ENCODE measurements at places on chromosomes 5 and 9.

- DNase-seq: no peak
Measured at GRCh38 chr9:78196258-78196657, 39.6 kb upstream of the CEP78 start.

GRCh38 chr9:88923092-88923491, 68.2 kb upstream of the S1PR3 start:
- no peak for DNase-seq

- peak; percentile 8 for DNase-seq
Measured at GRCh38 chr9:81619353-81620001, 69.9 kb downstream of the TLE1 start.

GRCh38 chr9:99430301-99430700, 208.2 kb downstream of the SEC61B start:
- no peak for DNase-seq

- DNase-seq: no peak
Measured at GRCh38 chr9:32930486-32930885, 70.9 kb downstream of the APTX start.

DNA sequence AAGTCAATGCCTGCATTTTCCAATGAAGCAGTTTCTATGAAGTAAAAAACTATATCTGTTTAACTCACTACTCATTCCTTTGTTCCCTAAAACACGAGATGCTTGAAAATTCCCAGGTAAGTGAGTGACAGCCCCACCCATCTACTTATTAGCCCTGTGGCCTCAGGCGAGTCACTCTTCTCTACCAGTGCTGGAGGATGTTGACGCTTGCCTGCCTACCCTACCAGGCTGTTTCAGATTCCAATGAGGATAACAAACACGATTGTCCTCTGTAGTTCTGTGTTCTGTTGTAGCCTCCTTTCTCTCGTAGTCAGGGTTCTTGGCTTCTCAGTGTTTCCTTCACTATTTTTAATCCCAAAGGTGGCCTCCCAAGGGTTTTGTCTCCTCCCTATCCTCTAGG, 388.8 kb downstream of the KDM4C start:
- DNase-seq: no peak

- DNase-seq: peak; percentile 35
Measured at GRCh38 chr5:142671801-142672200, 14.1 kb downstream of the FGF1 start.
